ENCODE measurements at places on chromosomes 12 and 14. TPM values are rescaled to one million over a fixed set of nuclear protein-coding genes. Genes with fewer than 3 reads are reported as not detected.

- DNase-seq, result no peak
Observed at GRCh38 chr12:52338241-52338960, 17.2 kb upstream of the KRT83 start.

- peak; percentile 46 for DNase-seq
Observed at GRCh38 chr12:28611115-28611435, 420.8 kb downstream of the CCDC91 start.

DNA sequence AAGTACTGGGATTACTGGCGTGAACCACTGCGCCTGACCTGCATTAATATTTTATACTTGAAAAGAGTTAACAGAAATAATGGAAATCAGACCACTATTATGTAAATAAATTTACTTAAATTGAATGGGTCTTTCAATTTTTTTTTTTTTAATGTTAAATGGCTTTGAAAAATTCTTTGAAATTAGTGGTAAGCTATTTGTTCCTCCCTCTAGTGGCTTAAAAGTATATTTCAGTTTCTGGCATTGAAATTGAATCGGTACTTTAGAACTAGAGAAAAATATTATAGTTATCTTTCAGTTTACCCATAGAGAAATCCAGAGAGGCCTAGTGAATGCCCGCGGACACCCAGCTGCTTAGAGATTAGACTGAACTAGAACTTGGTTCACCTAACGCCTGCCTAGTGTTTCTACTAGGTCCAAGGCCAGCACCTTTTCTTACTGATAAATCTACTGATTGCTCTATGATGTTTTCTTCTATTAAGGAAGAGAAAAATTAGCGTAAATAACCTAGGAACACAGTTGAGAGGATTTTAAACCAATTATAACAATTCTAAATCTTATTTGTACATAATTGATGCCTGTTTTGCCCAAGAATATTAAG, 106.5 kb downstream of the EML1 start:
- no peak for DNase-seq

- peak; percentile 91 for DNase-seq
Observed at GRCh38 chr14:53956427-53957201, at the start of gene BMP4. Gene BMP4 (minus strand): TSS chr14:53956825. CDS start chr14:53952222, 4,603 bp downstream.

DNA sequence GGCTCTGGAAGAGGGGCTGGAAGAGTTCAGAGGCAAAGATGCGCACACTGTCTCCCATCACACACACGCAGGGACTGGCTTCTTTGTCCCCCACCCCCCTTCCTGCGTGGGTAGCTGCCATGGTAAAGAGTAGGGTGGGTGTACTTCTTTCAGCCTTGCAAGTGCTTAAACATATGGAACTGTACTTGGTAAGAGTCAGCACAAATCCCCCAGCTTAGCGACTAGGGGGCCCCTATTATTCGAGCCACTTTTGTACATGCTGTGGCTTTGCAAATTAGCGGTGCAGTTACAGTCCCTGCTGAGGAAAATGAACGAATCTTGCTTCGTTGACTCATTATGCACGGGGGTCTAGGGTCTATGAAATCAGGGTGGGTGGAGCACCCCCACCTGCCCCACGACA, 123.8 kb downstream of the AACS start:
- DNase-seq, result no peak

- DNase-seq, result no peak
Observed at GRCh38 chr14:49582113-49582977, 3.8 kb downstream of the RPS29 start.

GRCh38 chr12:78759367-78759766, 105.2 kb upstream of the SYT1 start:
- DNase-seq, result no peak

DNA sequence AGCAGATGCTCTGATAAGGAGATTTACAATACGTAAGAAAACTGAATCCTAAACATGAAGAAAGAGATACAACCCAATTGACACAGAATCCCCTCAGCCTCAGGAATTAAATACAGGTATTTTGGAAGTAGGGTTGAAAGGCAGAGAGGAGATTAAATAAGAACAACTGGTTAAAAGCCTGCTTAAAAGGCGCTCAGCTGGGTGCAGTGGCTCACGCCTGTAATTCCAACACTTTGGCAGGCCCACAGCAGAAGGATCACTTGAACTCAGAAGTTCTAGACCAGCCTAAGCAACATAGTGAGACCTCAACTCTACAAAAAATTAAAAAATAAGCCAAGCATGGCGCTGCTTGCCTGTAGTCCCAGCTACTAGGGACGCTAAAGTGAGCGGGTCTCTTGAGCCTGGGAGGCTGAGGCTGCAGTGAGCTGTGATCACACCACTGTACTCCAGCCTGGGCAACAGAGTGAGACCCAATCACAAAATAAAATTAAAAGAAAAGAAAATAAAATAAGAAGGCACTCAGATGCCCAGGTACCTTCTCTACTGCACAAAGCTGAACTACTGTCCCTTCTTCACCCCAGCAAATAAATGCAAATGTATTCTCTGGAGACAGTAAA, 32.9 kb downstream of the MED13L start:
- no peak for DNase-seq

GRCh38 chr12:106956048-106956578, 406 bp downstream of the TMEM263 start:
- peak; percentile 86 for DNase-seq

The CLEC7A gene
- polyA plus RNA-seq, result 3.7 TPM

The OTOGL gene
- polyA plus RNA-seq, result 0.62 TPM

The ASPG gene
- 27.2 TPM for polyA plus RNA-seq

The TOGARAM1 gene
- polyA plus RNA-seq, result 37.8 TPM

The CISTR gene
- polyA plus RNA-seq, result not detected

The BIN2 gene
- 4.6 TPM for polyA plus RNA-seq

All from right lung (tissue), 10 donors.